ENCODE measurements at places on chromosomes 5 and 9.

DNA sequence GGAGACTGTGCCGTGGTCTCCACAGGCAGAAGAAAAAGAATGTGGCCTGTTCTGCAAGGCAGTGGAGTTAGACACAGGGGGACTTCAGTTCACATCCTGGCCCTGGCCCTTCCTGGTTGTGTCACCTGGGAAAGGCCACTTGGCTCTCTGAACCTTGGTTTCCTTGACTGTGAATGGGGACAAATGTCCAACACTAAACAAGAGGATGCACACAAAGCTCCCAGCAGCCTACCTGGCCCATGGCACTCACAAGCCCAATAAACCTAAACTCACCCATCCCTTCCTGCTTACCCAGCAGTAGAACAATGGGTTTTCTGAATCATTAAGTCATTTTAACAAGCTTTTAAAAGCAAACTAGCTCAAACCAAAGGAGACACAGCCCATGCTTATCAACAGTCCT, 103.9 kb downstream of the FRMD3 start:
- DNase-seq, result no peak

- no peak for DNase-seq
Observed at GRCh38 chr5:93875693-93876092, 134.3 kb upstream of the POU5F2 start.

DNA sequence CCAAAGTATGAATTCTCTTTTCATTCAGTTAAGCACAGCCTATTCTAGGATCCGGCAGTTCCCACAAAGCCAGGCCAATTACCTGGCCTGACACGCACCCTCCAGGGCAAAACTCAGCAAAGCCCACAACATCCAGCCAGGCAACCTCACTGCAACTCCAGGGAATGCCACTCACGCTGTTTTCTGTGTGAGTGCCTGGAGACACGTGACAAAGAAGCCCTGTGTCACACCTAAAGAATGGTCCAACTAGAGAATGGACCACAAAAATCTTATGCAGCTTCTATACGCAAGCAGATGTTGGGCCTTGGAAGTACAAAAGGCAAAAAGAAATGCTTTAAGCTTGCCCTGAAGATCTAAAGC, 20.2 kb downstream of the RETREG1 start:
- peak; percentile 45 for DNase-seq

DNA sequence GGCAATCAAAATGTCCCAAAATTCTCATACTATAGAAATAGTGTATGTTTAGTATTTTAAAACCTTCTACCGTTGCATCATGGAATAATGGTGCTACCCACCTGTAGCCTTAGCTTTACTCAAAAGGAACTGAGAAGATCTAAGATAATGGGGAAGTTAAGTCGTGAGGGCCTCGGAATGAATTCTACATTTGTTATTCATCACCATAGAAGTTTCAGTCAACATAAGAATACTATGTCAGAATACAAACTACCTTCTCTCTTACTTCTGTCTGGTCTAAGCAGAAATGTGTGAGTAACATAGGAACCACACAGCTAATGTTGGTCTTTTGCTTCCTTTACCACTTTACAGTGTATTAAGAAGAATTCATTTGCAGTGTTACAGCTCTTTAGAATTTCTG, 43.2 kb downstream of the RFK start:
- no peak for DNase-seq

GRCh38 chr9:89372230-89372816, 54.0 kb downstream of the SECISBP2 start:
- no peak for DNase-seq

DNA sequence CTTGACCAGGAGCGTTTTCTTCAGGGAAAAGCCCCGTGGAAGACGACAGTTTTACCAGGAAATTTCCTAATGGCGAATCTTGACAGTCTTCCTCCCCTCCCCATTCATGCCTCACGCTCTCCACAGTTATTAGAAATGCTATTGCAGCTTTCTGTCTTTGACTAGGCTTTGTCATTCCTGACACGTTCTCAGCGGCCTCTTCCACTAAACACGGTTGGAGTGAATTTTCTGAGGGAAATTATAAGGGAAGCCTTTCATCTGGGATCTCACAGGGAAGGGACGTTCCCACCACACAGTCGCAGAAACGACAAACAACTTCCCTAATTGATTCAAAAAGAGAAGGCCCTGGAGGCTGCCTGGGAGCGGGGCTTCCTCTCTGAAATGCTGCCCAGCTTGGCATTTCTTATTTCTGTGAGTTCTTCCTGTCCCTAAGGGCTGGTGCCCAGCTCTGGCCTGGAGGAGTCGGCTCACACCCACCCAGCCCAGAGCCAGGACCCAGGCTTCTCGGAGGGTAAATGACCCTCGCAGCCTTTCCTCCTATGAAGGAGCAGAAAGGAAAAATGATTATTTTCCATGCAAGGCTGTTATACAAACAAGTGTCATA, 57.1 kb upstream of the PPP1R26 start:
- DNase-seq, result no peak
